ENCODE measurements at places on chromosomes 1 and 21. TPM values are rescaled to one million over a fixed set of nuclear protein-coding genes. Genes with fewer than 3 reads are reported as not detected.

Gene MXRA8
- total RNA-seq: 0.36 TPM

Gene MROH9
- not detected for total RNA-seq

Gene ZBTB40
- 5.0 TPM for total RNA-seq

Gene SLC25A34
- 0.43 TPM for total RNA-seq

Gene TRIM63
- 2.3 TPM for total RNA-seq

Gene OVAAL
- total RNA-seq: 0.11 TPM

Gene TNFAIP8L2
- not detected for total RNA-seq

Gene HP1BP3
- total RNA-seq: 105 TPM

Gene TMEM167B
- 8.1 TPM for total RNA-seq

Gene KCNJ15
- 0.12 TPM for total RNA-seq

Gene SPATA17
- total RNA-seq: 2.1 TPM

Gene OR2M7
- total RNA-seq: not detected
